Brain pericyte (primary cell): ENCODE measurements at places on chromosomes 4 and X.

GRCh38 chr4:139686130-139686529 lies 20.5 kb downstream of the MGST2 start:
- DNase-seq, result no peak

DNA sequence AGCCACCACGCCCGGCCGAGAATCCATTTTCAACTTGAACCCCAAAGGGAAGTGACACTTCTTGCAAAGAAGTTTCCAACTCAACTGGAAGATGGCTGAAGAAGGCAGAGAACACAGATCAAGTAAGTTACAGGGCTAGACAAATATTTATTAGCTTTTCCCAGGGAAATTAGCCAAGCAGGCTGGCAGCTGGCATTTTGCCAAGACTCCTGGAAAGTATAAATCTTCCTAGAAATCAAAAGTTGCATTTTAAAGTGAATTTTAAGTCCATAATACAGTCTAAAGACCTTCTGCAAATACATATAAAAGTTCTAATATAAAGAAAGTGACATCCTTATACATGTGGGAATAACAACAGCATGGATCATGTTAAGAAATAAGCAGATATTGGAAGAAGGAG lies 3.4 kb upstream of the MRPL1 start:
- no peak for DNase-seq

- DNase-seq, result no peak
These were observed 120.3 kb upstream of the PRKG2 start for GRCh38 chr4:81335122-81335912.

- no peak for DNase-seq
These were observed 891.0 kb upstream of the FRG1 start for GRCh38 chr4:189049682-189050081.

DNA sequence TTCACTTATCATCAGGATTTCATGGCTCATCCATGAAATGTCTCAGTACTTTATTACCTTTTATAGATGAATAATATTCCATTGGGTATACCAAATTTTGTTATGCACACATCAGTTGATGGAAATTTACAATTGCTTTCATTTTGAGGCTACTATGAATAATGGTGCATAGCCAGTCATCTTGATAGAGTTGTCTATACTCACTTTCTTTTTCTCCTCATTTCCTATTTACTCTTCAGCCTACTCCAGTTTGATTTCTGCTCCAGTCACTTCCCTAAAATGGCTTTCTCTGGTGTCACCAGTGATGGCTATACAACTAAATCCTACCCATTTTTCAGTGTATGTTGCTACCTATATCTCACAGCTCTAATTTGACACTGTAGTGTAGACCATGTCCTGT lies 743.5 kb upstream of the MAGEB2 start:
- DNase-seq, result no peak

- DNase-seq, result no peak
These were observed 12.4 kb upstream of the PJA1 start for GRCh38 chrX:69177511-69178162.

GRCh38 chr4:54746218-54746617 lies 88.5 kb downstream of the KIT start:
- DNase-seq, result no peak

GRCh38 chr4:53019485-53020382 lies 157.6 kb downstream of the RASL11B start:
- DNase-seq, result no peak

GRCh38 chr4:37447886-37448285 lies 203.3 kb downstream of the NWD2 start:
- no peak for DNase-seq

DNA sequence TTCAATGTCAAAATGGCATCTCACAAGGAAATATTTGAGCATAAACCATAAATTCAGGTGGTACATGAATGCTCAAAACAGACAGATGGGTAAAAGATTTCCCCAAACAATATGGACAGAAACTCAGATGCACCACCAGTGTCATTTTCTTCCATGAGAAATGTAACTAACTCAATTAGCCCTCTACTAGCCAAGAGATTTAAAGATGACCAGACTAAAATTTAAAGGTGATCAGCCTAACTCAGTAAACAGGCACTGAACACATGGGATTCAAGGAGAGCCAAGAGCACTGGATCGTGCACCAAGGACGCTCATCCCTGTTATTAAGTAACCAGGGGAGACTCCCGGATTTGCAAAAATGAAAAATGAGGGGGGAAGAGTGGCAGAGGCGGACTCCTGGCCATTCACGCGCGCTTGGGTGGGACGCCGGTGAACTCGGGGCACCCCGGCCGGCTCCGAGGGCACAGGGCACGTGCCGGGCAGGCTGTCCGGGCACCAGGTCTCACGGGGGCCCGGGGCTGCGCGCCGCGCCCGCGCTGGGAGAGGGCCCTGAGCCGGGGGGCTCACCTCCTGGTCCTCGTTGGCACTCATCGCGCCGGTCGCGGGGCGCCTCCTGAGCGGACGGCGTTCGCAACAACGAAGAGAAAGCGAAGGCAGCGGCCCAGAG lies 490 bp downstream of the RWDD4 start:
- no peak for DNase-seq

GRCh38 chr4:84870398-84871163 lies 95.9 kb downstream of the WDFY3 start:
- no peak for DNase-seq

- DNase-seq, result no peak
These were observed 967.2 kb downstream of the RPA4 start for GRCh38 chrX:97850911-97851310.

DNA sequence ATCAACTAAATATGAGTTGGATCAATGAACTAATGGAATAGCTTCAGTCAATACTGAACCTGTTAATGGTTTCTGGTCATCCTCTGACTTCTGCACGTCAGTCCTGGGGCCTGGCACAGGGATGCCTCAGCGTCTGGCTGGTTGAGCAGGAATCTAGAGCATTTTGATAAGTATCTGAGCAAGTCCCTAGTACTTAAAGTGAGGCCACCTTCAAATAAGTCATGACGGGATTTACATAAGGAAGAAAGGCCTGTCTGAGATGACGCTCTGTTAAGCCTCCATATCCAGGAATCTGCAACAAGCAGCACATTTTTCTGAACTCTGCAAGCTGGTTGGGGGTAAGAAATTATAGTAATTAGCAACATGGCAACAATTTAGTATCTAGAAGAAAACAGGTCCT lies 83.2 kb upstream of the TBC1D9 start:
- no peak for DNase-seq

- DNase-seq, result no peak
These were observed 50.4 kb upstream of the KDR start for GRCh38 chr4:55175779-55176231.

GRCh38 chr4:23423540-23423939 lies 466.3 kb downstream of the PPARGC1A start:
- DNase-seq, result no peak

GRCh38 chrX:154840856-154841255 lies 6.4 kb upstream of the SMIM9 start:
- DNase-seq, result no peak

- DNase-seq, result no peak
These were observed 410 bp downstream of the GNL3L start for GRCh38 chrX:54530357-54530900.

GRCh38 chr4:148214529-148215166 lies 227.6 kb downstream of the NR3C2 start:
- no peak for DNase-seq

GRCh38 chr4:138439143-138439581 lies 197.0 kb upstream of the SLC7A11 start:
- no peak for DNase-seq

GRCh38 chr4:126898815-126899214 lies 733.9 kb upstream of the INTU start:
- no peak for DNase-seq

DNA sequence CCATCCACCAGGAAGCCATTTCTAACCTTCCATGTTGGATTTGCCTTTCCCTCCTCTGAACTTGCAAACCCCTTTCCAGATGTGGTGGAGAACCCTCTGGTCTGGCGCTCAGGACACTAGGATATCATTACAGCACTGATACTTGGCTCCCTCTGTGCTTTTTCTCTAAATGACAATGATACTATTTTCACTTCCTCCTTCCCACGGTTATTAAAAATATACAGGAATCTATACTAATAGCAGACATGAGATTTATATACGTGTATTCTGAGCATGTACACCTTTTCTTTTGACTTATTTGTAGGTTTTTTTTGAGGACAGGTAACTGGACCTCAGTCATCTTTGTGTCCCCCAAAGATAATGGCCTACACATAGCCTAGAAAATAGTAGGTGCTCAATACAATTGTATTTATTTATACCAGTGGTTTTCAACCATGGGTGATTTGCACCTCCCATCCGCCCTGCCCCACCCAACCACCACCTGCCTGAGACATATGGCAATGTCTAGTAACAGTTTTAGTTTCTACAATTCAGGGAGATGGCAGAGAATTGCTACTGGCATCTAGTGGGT lies 60.4 kb upstream of the PLAC8 start:
- DNase-seq, result no peak

DNA sequence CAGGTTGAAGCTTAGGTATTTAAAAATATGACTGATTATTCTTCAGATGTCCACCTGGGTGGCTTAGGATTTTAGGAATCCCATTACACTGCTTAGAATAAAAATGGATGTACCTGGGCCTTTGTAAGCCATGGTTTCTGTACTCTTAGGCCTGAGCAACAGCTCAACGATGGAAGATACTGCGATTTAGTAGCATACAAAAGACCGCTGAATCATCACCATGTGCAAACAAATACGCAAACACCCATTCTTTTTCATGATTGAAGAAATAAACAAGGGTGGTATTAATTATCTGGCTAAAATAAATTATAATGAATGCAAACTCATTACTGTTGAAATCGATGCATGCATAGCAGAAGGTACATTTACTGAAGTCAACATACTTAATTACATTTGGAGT lies 188.9 kb downstream of the ZNF330 start:
- DNase-seq, result no peak

DNA sequence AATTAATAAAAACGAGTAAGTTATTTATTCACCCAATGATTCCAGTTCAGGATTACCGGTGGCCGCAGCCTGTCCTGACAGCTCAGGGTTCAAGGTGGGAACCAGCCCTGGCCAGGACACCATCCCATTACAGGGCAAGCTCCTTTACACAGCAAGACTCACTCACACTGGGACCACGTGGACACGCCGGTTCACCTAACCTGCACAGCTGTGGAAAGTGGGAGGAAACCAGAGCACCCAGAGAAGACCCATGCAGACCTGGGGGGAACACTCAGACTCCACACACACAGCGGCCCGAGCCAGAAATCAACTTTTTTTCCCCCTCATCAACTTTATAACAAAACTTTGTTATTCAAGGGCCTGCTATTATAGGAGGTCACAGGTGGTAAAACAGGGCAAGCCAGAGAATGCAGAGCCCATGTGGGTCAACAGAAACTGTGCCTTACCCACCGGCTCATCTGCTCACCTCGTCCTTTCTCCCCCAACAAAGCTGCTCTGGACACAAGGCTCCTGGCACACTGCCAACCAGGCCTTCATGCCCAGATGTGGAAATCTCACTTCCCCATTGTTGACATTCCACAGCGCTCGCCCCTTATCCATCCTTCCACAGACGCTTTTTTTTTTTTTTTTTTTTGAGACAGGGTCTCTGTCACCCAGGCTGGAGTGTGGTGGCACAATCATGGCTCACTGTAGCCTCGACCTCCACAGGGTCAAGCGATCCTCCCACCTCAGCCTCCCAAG lies 8.0 kb upstream of the ODAPH start:
- DNase-seq, result no peak

DNA sequence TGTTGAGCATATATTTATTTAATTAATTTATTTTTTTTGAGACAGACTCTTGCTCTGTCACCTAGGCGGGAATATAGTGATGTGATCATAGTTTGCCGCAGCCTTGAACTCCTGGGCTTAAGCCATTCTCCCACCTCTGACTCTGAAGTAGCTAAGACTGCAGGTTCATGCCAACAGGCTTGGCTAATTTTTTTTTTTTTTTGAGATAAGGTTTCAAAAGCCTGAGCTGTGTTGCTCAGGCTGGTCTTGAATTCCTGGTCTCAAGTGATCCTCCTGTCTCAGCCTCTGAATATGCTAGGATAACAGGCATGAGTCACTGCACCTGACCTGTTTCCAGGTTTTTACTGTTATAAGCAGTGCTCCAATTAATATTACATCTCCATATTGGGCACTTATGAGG lies 4.8 kb downstream of the ADD1 start:
- DNase-seq, result no peak

DNA sequence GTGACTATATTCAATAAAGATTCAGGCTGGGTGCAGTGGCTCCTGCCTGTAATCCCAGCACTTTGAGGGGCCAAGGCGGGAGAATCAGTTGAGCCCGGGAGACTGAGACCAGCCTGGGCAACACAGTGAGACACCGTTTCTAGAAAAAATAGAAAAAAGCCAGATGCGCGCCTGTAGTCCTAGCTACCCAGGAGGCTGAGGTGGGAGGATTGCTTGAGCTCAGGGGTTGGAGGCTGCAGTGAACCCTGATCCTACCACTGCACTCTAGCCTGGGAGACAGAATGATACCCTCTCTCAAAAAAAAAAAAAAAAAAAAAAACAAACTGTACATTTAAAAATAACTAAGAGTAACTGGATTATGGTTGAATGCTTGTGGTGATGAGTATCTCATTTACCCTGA lies 1.1 kb downstream of the NUDT6 start:
- DNase-seq, result no peak

DNA sequence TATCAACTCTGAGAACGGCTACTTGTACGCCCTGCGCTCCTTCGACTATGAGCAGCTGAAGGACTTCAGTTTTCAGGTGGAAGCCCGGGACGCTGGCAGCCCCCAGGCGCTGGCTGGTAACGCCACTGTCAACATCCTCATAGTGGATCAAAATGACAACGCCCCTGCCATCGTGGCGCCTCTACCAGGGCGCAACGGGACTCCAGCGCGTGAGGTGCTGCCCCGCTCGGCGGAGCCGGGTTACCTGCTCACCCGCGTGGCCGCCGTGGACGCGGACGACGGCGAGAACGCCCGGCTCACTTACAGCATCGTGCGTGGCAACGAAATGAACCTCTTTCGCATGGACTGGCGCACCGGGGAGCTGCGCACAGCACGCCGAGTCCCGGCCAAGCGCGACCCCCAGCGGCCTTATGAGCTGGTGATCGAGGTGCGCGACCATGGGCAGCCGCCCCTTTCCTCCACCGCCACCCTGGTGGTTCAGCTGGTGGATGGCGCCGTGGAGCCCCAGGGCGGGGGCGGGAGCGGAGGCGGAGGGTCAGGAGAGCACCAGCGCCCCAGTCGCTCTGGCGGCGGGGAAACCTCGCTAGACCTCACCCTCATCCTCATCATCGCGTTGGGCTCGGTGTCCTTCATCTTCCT lies 2.7 kb downstream of the PCDH10 start:
- DNase-seq, result no peak

- DNase-seq, result no peak
These were observed 76.7 kb upstream of the FAM9C start for GRCh38 chrX:13121020-13121555.

- DNase-seq, result no peak
These were observed 110.2 kb upstream of the C1GALT1C1 start for GRCh38 chrX:120740072-120740471.

GRCh38 chr4:74930162-74930561 lies 2.8 kb upstream of the PARM1 start:
- no peak for DNase-seq
